ENCODE measurements at places on chromosomes 1 and 21. TPM values are rescaled to one million over a fixed set of nuclear protein-coding genes. Genes with fewer than 3 reads are reported as not detected.

Gene SAMD13
- 3.9 TPM for total RNA-seq

DNA sequence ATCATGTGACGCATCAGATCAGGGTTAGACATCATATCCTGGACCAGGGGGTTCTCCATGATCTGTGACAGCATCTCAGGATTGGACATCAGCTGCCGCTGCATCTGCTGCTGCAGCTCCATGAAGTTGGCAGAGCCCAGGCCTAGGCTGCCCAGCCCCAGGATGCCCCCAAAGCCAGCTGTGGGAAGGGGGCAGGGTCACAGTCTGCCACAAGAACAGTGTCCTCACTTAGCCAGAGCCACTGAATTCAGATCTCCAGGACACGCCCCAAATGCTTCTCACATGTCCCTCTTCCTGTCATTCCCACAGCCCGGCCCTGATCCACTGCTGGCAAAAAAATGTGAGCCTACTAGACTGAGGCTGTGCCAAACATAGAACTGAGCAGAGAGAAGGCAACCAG is 3.2 kb downstream of the UBQLN4 start:
- H3K27ac ChIP-seq, result no peak overlapping the region
- H3K4me1 ChIP-seq, result peaks cover 19% of the 10 kb centered on the region
- no peak overlapping the region for H3K4me3 ChIP-seq
- DNase-seq, result no peak

Gene PLD5
- not detected for total RNA-seq

DNA sequence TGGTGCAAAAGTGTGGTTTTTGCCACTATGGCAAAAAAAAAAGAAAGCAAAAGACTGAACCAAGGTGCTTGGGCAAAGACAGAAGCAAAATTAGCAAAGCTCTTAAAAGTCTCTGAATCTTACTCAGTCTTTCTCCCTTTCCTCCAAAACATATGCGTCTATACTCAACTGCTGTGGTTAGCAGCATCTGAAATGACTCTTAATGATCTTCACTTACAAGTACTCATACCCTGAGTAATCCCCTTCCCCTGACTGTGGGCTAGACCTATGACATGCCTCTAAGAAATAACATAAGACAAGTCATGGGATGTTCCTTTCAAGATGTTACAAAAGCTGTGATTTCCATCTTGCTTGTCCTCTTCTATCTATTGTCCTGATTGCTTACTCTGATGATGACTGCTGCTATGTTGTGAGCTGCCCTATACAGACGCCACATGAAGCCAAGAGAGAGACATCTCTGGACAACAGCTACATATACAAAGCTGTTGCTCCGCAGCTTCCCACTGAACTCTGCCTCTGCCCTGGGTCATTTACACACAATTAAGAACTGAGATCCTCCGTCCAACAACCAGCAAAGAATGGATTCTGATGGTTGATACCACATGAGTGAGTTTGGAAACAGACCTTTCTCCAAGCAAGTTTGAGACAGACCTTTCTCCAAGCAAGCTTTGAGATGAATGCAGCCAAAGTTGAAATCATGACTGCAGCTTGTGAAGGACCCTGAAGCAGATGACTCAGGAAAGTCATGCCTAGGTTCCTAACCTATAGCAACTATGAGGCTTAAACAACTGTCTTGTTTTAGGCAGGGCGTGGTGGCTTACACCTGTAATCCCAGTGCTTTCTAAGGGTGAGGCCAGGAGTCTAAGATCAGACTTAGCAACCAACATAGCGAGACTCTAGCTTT is 55.2 kb downstream of the PUM1 start:
- H3K27ac ChIP-seq, result no peak overlapping the region
- H3K36me3 ChIP-seq, result peaks cover 3% of the 10 kb centered on the region
- H3K27me3 ChIP-seq, result no peaks in the 10 kb centered on the region
- no peak overlapping the region for H3K4me3 ChIP-seq
- peaks cover 26% of the 10 kb centered on the region for H3K4me1 ChIP-seq
- no peak for DNase-seq

- no peak overlapping the region for H3K27ac ChIP-seq
- no peak overlapping the region for H3K4me3 ChIP-seq
- no peaks in the 10 kb centered on the region for H3K27me3 ChIP-seq
- no peak for DNase-seq
- no peaks in the 10 kb centered on the region for H3K4me1 ChIP-seq
Measured at GRCh38 chr1:5889901-5890300, 102.3 kb downstream of the NPHP4 start.

Gene NKAIN1
- total RNA-seq, result 0.40 TPM

- H3K36me3 ChIP-seq, result no peaks in the 10 kb centered on the region
- no peak overlapping the region for H3K4me3 ChIP-seq
- peak overlapping the region; percentile 74 for H3K27ac ChIP-seq
- peaks cover 16% of the 10 kb centered on the region for H3K4me1 ChIP-seq
- DNase-seq, result peak; percentile 87
Measured at GRCh38 chr1:39047374-39048229, 21.5 kb downstream of the NDUFS5 start.

- H3K36me3 ChIP-seq, result no peaks in the 10 kb centered on the region
- no peak overlapping the region for H3K4me3 ChIP-seq
- H3K27ac ChIP-seq, result no peak overlapping the region
- H3K27me3 ChIP-seq, result no peaks in the 10 kb centered on the region
Measured at GRCh38 chr1:238088560-238089290, 198.0 kb upstream of the ZP4 start.

Gene NBPF20
- 5.3 TPM for total RNA-seq

Gene OR10K1
- not detected for total RNA-seq

Gene A3GALT2
- not detected for total RNA-seq

GRCh38 chr1:221735999-221736398 is 5.9 kb downstream of the DUSP10 start:
- peaks cover 7% of the 10 kb centered on the region for H3K27me3 ChIP-seq
- DNase-seq, result no peak
- H3K4me3 ChIP-seq, result no peak overlapping the region
- H3K36me3 ChIP-seq, result no peaks in the 10 kb centered on the region

Gene TMPRSS15
- total RNA-seq, result not detected

DNA sequence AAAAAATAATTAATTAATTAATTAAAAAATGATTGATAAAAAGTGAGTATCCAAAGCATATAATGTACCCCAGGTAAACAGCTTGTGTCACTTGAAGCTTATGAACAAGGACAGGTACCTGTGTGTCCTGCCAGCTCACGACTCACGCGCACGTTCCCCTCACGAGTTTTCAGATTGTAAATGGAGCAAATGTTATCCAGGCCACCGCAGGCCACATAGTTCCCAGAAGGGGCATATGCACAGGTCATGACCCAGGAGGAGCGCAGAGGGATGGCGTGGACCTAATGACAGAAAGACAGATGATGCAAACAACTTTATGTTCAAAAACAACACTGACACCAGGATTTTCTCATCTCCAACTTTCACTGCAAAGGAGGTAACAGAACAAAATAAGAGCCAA is 26.0 kb upstream of the NADK start:
- H3K27me3 ChIP-seq, result no peaks in the 10 kb centered on the region
- no peaks in the 10 kb centered on the region for H3K4me1 ChIP-seq
- no peak overlapping the region for H3K27ac ChIP-seq
- H3K36me3 ChIP-seq, result peaks cover 35% of the 10 kb centered on the region

GRCh38 chr1:202143768-202144401 is 652 bp downstream of the ARL8A start:
- H3K27ac ChIP-seq, result peak overlapping the region; percentile 52
- H3K4me3 ChIP-seq, result peak overlapping the region; percentile 77
- peak; percentile 30 for DNase-seq
- no peaks in the 10 kb centered on the region for H3K27me3 ChIP-seq

- H3K36me3 ChIP-seq, result peaks cover 17% of the 10 kb centered on the region
- H3K4me1 ChIP-seq, result peaks cover 47% of the 10 kb centered on the region
- no peaks in the 10 kb centered on the region for H3K27me3 ChIP-seq
- no peak overlapping the region for H3K4me3 ChIP-seq
- no peak overlapping the region for H3K27ac ChIP-seq
- DNase-seq, result no peak
Measured at GRCh38 chr1:28744184-28744583, 7.4 kb downstream of the YTHDF2 start.

DNA sequence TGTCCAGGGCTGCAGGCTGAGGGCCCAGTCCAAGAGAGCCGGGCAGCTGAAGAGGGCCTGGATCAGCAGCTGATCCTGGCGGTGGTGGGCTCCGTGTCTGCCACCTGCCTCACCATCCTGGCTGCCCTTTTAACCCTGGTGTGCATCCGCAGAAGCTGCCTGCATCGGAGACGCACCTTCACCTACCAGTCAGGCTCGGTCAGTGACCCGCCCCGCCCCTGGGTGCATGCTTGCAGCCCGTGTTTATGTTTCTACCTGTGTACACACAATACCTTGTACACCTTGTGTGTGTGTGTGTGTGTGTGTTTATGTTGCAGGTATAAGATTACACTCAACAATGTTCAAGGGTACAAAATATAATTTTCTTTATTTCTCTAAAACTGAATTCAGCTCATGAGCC is 13.0 kb downstream of the TIE1 start:
- no peak for DNase-seq
- no peaks in the 10 kb centered on the region for H3K27me3 ChIP-seq
- H3K4me1 ChIP-seq, result no peaks in the 10 kb centered on the region
- no peak overlapping the region for H3K27ac ChIP-seq
- no peak overlapping the region for H3K4me3 ChIP-seq

DNA sequence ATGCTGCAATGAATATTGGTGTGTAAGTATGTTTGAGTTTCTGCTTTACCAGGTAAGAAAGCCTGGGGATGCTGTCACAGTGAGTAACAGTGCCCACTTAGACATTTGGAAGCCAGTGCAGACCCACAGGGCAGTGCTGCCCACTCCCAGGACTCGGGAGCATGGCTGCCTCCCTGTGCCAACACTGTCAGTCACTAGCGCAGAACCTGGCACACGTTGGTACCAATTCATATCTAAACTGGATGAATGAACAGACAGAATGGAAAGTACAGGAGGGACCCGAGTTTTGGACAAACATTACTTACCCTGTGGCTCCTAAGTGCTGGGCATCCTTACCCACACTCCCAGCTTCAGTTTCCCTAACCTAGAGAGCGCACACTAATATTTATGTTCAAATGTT is 1.6 kb upstream of the EVA1C start:
- H3K27me3 ChIP-seq, result no peaks in the 10 kb centered on the region
- H3K4me3 ChIP-seq, result peak overlapping the region; percentile 17
- H3K4me1 ChIP-seq, result peaks cover 42% of the 10 kb centered on the region

- H3K4me3 ChIP-seq, result no peak within 1 kb of the TSS
- no peaks in the 10 kb centered on the region for H3K27me3 ChIP-seq
- no peak within 1 kb of the TSS for H3K27ac ChIP-seq
- DNase-seq, result peak; percentile 11
- no peaks in the 10 kb centered on the region for H3K36me3 ChIP-seq
Measured at GRCh38 chr1:118185084-118185832, at the start of gene SPAG17. SPAG17 (minus strand) TSS chr1:118185228; CDS start chr1:118185157, 71 bp downstream.

GRCh38 chr21:24955275-24955961 is 651.9 kb downstream of the MRPL39 start:
- no peaks in the 10 kb centered on the region for H3K27me3 ChIP-seq
- DNase-seq, result no peak
- no peaks in the 10 kb centered on the region for H3K36me3 ChIP-seq

GRCh38 chr1:61640531-61641530 is 84.1 kb downstream of the TM2D1 start:
- peaks cover 16% of the 10 kb centered on the region for H3K4me1 ChIP-seq
- DNase-seq, result peak; percentile 6
- H3K27me3 ChIP-seq, result no peaks in the 10 kb centered on the region

GRCh38 chr1:119358636-119359035 is 9.9 kb upstream of the HAO2 start:
- DNase-seq, result no peak
- no peak overlapping the region for H3K27ac ChIP-seq
- H3K4me3 ChIP-seq, result no peak overlapping the region
- H3K4me1 ChIP-seq, result no peaks in the 10 kb centered on the region
- no peaks in the 10 kb centered on the region for H3K27me3 ChIP-seq
- no peaks in the 10 kb centered on the region for H3K36me3 ChIP-seq

- H3K27ac ChIP-seq, result no peak overlapping the region
- H3K4me3 ChIP-seq, result no peak overlapping the region
- peaks cover 14% of the 10 kb centered on the region for H3K4me1 ChIP-seq
- DNase-seq, result no peak
- H3K36me3 ChIP-seq, result no peaks in the 10 kb centered on the region
- peaks cover 2% of the 10 kb centered on the region for H3K27me3 ChIP-seq
Measured at GRCh38 chr1:117656202-117656641, 50.4 kb downstream of the TENT5C start.

- peaks cover 9% of the 10 kb centered on the region for H3K4me1 ChIP-seq
- no peaks in the 10 kb centered on the region for H3K36me3 ChIP-seq
- H3K27ac ChIP-seq, result no peak overlapping the region
Measured at GRCh38 chr1:10450156-10450814, 454 bp downstream of the CORT start.

GRCh38 chr21:42298657-42299056 is 16.6 kb downstream of the TFF3 start:
- H3K27ac ChIP-seq, result no peak overlapping the region
- no peaks in the 10 kb centered on the region for H3K36me3 ChIP-seq
- no peaks in the 10 kb centered on the region for H3K27me3 ChIP-seq
- H3K4me1 ChIP-seq, result peaks cover 10% of the 10 kb centered on the region

GRCh38 chr1:235129774-235130570 is 1.3 kb upstream of the TOMM20 start:
- peaks cover 12% of the 10 kb centered on the region for H3K4me1 ChIP-seq
- no peak overlapping the region for H3K27ac ChIP-seq
- H3K27me3 ChIP-seq, result no peaks in the 10 kb centered on the region
- H3K36me3 ChIP-seq, result peaks cover 3% of the 10 kb centered on the region
- DNase-seq, result no peak

Gene NPR1
- 9.8 TPM for total RNA-seq

DNA sequence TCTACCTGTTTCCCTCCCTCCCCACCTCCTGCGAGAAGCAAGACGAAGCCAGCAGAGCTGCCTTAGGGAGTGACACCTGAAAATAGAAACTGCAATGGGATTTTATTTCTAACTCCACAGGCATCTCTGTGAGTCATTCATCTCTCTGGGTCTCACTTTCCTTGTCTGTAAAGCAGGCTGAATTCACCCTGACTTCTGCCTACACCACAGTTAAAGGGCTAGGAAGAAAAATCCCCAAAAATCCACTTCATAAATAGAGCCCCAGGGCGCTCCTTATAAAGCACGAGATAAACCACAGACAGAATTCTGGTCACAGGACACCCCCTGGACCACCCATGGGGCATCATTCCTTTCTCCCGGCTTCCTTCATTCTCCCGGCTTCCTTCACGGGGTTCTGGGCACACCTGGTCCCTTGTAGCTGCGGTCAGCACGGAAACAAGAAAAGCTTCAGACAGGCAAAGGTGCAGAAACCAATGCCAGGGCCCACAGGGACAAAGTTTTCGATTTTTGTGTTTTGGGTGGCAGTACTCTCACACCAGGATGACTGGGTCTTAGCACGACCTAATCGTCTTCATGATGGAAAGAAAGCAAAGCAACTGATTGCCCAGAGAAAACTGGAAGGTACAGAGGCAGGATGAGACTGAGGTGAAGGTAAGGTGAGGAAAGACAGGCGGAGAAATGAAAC is 2.8 kb upstream of the H6PD start:
- H3K4me3 ChIP-seq, result no peak overlapping the region
- H3K36me3 ChIP-seq, result no peaks in the 10 kb centered on the region
- no peaks in the 10 kb centered on the region for H3K27me3 ChIP-seq
- no peak overlapping the region for H3K27ac ChIP-seq

Gene IVNS1ABP
- total RNA-seq, result 75.3 TPM

- no peaks in the 10 kb centered on the region for H3K27me3 ChIP-seq
- H3K4me3 ChIP-seq, result no peak overlapping the region
- no peaks in the 10 kb centered on the region for H3K4me1 ChIP-seq
- peaks cover 3% of the 10 kb centered on the region for H3K36me3 ChIP-seq
Measured at GRCh38 chr21:26032263-26032662, 138.3 kb downstream of the APP start.

All from endothelial cell of umbilical vein (primary cell).